ENCODE measurements at places on chromosomes 5 and 9.

DNA sequence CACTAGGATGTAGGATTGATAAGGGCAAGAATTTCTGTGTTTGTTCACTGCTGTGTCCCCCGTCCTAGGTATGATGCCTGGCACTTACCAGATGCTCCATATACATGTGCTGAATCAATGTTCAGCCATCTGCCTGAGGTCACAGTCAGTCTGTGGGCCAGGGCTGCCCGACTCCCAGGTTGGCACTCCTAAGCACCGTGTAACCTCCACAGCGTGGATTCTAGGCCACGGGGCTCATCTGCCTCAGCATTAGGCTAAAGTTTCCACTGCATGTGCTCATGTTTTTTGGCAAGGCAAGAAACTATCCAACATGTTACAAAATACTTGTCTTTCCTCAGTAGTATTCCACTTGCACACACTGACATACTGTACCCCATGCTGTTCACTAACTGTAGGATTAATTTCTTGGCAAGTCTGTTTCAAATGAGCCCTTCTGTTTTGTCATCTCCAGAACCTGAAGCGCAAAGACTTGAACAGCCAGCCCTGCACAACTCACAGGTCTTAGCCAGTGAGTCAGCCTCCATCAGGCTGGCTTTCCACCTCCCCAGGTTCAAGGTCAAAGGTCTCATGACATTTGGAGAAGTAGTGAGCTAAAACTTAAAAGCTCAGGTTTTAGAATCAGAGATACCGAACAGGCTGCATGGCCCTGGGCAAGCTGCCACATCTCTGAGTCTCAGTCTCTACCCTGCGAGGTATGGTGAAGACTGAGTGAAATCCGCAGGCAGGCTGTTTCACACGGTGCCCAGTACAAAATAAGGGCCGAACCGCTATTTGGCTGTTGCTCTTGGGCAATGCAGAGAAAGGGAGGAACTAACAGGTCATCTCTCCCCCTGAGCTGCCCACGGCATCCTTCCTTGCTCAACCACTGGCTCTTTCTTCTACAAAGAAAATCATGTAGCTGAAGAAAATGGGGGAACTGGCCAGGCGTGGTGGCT lies 7.2 kb downstream of the TOR1A start:
- no peak for DNase-seq

GRCh38 chr9:16501141-16501540 lies 369.3 kb downstream of the BNC2 start:
- no peak for DNase-seq

- DNase-seq = no peak
These were observed 532.4 kb downstream of the DNAH5 start for GRCh38 chr5:13412040-13412595.

DNA sequence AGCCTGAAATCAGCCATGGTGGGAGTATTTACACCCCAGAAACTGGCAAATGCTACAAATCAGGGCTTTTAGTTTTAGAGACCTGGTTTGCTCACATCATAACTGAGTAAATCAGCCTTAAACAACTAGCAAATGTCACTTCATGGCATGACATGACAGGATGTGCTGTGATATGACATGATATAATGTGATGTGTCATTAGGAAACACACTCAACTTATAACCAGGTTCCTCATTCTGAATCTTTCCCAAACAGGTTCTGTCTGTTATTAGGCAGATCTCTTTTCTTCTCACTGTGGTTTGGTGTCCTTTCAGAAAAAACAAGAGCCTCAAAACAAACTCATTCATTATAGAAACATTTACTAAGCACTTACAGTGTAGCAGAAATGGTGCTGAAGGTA lies 90.5 kb downstream of the ADAMTS12 start:
- no peak for DNase-seq

DNA sequence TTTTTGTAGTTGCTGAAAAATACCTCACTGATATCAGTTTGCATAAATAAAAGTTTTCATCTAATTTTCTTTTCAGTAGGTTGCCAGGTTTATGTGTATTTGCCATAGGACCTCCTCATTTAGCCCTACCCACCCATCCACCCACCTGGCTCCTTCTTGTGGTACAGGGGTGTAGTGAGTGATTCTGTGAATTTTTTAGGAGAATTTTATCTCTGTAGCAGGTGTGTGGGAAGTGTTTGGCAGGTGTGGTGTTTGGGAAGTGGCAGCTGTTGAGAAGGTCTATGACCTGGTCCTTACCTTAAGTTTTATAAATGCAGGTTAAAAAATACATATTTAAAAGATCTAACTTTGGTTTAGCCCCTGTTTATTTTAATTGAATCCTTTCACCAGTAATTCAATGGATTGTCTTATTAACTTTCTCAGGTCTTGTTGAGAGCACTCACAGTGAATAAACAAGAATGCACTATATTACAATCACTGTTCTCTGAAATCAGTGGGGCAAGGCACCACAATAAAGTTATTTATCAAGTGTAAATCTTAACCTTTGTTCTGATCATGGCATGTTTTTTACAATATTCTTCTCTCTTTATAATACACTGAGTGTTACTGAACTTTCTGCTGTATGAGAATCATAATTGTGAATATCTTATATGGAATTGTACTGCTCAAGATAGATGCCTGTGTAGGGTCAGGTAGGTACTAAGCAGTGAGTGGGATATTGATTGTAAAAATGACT lies 189.1 kb downstream of the WDR70 start:
- DNase-seq = no peak

DNA sequence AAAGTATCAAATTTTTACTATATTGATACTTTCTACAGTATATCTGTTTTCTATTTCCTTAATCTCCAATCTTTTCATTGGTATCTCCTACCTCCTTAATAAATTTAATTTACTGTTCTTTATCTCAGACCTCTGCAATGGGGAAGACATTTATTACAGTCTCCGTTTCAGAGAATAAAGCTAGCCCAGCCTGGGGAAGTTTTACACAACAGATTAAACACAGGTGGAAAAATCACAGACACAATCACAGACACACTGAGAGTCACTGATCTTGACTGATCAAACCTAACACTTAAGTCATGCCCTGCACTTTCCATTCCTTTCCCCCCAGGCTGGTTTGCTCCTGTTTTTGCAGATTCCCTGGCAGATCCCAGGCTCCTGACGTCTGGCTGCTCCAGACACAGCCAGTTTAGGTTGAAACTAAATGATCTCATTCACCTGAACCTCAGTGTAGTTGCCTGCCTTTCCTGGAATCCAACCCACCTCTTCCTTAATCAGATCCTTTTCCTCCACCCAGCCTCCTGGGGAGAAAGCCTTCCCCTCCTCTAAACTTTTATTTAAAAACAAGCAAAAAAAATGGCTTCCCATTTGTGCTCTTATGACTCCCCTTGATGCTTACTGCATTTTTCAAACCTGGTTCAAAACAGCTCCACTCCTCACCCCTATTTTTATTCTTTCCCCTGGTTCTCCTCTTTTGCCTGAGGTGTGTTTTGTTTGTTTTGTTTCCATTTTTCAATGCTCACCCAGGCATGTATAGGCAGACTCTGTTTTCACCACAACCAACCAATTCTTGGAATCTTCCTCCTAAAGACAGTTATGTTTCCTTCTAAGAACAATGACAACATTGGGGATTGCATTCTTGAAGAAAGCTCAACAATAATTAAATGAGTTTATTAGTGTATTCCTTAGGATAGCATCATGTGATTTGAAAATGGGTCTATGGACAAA lies 29.5 kb upstream of the OSMR start:
- no peak for DNase-seq

GRCh38 chr5:10667431-10668057 lies 93.5 kb downstream of the DAP start:
- DNase-seq = no peak

DNA sequence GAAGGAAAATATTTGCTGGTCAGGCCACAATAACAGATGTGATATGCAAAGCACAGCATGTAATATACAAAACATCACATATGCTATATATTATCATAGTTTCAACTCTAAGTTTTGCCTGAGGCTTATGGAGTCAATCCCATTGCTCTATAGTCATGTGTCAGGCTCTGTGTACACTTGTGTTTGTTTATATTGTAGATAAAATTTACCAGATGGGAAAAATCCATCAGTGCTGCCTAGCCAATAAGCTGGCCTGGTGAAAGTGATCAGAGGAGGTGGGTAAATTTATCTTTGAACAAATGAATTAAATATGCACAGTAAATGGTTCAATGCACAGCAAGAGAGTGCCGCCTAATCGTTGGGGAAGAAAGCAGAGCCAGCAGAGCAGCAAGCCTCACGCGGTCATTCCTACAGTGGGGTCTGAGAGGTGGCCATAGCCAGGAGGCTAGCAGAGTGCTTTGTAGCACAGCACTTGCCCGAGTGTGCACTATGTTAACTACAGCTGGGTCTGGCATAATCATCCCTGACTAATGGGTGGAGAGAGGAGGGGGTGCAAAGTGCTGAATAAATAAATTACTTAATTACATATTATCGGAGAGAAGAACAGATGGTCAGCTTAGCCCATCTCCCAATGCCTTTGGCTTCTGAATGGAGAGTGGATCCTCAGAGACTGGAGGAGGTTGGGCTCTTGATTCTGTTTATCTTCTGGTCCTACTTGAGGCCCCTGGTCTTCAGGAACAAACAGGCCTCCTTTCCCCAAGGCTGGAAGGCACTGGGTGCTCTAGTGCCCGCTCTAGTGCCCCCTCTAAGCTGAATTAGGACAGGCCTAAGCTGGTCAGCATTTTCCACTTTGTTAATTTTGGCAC lies 153.5 kb downstream of the MAT2B start:
- no peak for DNase-seq

DNA sequence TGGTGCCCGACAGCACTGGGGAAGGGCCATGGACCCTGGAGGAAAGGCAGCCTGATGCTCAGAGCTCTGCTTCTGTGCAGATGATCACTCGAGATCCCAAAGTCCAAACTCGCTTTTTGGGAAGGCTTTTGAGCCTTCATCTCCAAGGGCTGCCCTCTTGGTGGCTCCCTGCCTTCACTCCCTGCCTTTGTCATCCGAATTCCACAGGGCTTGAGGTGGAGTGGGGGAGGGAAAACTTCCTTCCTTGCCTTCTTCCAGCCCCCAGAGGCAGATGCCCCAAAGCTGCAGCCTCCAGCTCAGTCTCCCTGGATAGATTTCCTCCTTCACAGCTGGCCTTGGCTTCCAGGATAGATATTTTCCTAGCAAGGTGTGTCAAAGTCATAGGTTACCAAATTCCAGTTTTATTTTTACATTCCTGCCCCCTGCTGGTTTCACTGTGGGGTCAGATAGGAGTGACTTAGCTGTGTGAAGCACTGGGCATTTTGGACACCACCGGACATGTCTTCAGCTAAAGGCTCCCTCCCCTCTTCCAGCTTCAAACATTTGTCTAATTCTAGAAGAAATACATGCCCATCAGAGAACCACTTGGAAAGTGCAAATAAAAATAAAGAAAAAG lies 268.2 kb downstream of the HSPA4 start:
- DNase-seq = no peak

DNA sequence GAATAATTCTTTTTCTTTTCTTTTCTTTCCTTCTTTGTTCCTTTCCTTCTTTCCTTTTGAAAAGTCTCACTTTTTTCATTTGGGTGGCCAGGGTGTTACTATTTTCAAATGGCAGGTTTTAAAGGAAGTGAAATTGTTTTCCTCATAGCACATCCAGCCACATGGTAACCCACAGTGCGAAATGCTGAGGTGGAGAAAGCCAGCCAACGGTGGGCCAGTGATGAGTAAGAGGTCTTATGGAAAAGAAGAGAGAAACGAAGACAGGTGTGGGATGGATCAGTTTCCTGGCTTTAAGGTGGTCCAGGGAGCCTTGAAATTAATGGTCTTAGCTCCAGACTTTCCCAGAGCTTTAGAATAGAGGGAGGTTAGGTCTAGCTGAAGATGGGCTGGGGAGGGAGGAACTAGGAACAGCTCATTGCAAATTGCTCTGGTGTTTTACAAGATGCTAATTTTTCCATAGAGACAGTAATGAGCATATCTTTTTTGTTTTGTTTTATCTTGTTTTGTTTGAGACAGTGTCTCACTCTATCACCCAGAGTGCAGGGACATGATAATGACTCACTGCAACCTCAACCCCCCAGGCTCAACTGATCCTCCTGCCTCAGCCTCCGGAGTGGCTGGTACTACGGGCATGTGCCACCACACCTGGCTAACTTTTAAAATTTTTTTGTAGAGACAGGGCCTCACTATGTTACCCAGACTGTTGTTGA lies 17.8 kb downstream of the ITK start:
- no peak for DNase-seq

DNA sequence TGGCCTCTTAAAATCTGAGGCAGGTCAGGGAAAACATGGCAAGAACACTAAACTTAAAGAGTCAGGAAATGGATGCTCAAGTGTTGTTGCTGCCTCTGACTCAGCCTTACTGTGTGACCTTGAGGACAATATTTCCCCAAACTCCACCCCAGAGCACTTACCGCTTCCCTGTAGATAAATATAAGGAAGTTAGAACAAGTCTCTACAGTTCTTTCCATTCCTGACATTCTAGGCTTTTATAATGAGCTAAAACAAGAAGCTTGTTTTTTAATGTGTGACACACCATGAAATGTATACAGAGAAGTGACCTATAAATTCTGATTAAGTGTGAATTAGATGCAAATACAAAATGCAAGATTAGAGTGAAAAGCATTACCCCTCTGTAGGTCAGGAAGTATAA lies 129.3 kb downstream of the GRIA1 start:
- no peak for DNase-seq

- no peak for DNase-seq
These were observed 41.0 kb upstream of the ANGPTL2 start for GRCh38 chr9:127163409-127163808.

GRCh38 chr5:76326577-76327302 lies 76.3 kb upstream of the IQGAP2 start:
- DNase-seq = no peak

DNA sequence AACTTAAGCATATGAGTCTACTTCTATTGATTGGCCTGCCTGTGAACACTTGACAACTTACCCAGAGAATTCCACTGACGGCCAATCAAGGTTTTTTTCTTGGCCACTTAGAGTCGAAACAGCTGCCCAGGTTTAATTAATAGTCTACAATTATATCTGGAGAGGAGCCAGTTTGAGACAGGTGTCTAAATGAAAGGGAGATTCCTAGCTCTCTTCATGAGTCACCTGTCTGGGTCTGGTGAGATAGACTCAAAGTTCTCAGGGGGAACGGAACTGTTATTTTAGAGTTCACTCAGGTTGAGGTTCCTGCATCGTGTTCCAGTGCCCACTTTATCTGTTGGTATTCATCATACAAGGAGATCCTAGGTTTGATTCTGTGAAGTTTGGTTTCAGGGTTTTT lies 111.0 kb downstream of the CD180 start:
- DNase-seq = no peak

DNA sequence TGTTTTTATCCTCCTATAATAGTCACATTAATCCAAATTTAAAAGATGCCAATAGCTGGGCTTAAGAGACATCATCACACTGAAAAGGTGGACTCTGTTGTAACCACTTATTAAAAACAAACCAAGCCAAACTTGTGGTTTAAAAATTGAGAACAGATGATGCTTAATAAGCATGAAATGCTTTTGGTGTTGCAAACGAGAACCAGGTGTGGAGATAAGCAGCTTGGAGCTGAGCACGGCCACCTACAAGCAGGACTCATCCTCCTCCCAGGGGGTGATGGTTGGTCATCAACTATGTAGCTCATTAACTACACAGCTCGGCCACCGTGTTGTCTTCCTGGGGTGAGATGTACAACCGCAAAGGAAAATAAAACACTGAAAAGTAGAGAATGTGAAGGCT lies 154.4 kb downstream of the NPR3 start:
- DNase-seq = no peak

- no peak for DNase-seq
These were observed 184.5 kb downstream of the RGS3 start for GRCh38 chr9:113648048-113648447.

- DNase-seq = no peak
These were observed 205.6 kb upstream of the MPDZ start for GRCh38 chr9:13485068-13485596.

- DNase-seq = no peak
These were observed 2.1 kb downstream of the TLN1 start for GRCh38 chr9:35729700-35730485.

All from pancreas (tissue), 10 donors.